ENCODE measurements at places on chromosomes 6 and 20.

DNA sequence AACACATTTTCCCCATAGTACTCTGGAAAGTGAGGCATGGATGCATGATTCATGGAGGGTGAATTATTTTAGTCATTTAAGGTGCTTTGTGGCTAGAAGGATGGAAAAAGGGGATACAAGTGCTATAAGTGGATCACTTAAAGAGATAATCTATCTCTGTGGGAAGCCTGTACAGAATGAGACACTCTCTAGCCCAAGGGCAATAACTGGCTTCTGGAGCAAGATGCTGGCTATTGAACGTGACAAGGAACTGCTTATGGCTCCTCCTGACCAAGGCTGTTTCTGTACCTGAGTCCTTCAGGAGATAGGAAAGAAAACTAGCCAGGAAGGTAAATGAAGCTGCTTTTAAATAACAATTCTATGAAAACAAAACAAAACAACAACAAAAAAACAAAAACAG is 590.7 kb downstream of the EYS start:
- DNase-seq: no peak

- no peak for DNase-seq
These were observed 137.0 kb downstream of the CEBPB start for GRCh38 chr20:50327666-50328065.

GRCh38 chr20:18056174-18057100 is 1.3 kb downstream of the OVOL2 start:
- no peak for DNase-seq

- DNase-seq: no peak
These were observed 86.6 kb downstream of the CD40 start for GRCh38 chr20:46204594-46205186.

DNA sequence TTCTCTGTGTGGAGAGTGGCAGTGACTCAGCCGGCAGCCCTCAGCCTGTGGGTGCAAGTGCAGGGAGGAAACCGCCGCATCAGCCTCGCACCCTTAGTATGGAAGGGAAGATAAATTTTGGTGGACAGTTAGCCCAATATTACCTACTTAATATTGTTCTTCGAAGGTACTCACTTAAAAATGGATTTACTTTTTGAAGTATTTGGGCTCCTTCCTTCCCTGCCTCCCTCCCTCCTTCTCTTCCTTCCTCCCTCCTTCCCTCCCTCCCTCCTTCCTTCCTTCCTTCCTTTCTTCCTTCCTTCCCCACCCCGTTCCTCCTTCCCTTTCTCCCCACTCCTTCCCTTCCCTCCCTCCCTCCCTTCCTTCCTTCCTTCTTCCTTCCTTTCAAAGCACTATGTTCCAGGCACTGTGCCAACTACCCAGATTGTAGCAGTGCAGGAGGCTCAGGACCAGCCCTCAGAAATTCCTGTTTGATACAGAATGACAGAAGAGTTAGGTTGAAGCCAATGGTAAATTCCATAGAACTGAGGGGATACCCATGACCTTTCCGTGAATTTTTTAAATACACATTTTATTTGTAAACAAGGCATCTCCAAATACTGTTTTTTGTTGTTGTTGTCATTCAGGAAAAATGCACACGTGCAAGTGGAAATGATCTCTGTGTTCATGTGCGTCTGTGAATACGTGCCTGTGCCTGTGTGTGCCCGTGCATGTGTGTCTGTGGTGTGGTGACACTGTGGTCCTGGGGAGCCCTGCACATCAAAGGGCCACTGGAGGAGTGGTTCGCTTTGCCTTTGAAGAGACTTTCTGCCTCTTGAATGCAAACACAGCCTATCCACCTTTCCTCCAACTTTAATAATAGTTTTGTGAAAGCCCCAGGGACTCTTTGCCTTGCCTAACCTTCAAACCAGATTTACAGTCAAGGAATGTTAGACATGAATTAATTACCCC is 141.7 kb downstream of the EDN3 start:
- DNase-seq: no peak

DNA sequence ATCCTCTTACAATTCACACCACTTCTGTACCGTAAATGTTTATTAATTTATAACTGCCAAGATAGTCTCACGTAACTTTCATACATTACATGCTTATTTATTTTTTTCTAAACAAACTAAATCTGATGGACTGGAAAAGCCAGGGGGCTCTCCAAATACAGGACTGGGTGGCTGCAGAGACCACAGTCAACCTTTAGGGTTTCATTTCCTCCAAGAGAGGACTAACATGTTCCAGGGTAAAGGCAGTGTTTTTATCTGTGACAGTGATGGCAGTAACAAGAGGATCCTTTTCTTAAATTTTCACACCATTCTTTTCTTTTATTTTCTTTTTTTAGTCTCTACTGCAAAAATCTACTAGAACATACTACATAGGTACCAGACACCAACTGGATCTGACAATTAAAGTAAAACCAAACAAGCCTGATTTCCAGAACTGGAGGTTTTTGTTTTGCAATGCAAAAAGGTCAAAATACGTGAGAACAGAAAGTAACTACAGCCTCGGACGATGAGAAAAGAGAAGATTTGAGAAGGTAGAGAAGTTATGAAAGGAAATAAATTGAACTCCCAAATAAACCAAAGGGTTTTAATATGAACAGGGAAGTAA is 1.2 kb downstream of the LMBRD1 start:
- DNase-seq: no peak

GRCh38 chr6:134315189-134315588 is 2.7 kb downstream of the SGK1 start:
- no peak for DNase-seq

DNA sequence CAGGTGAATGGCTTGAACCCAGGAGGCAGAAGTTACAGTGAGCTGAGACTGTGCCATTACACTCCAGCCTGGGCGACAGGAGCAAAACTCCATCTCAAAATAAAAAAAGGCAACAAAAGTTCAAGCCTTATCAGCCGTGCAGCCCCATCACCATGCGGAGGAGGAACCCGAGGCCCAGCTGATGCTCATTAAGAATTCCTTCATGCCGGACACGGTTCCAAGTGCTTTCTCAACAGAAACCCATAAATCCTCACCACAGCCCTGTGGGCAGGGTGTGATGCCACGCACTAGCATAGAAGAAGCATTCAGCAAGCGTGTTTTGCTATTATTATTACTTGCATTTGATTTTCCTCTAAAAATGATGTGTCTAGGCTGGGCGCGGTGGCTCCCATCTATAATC is 56.3 kb downstream of the PREX1 start:
- no peak for DNase-seq

DNA sequence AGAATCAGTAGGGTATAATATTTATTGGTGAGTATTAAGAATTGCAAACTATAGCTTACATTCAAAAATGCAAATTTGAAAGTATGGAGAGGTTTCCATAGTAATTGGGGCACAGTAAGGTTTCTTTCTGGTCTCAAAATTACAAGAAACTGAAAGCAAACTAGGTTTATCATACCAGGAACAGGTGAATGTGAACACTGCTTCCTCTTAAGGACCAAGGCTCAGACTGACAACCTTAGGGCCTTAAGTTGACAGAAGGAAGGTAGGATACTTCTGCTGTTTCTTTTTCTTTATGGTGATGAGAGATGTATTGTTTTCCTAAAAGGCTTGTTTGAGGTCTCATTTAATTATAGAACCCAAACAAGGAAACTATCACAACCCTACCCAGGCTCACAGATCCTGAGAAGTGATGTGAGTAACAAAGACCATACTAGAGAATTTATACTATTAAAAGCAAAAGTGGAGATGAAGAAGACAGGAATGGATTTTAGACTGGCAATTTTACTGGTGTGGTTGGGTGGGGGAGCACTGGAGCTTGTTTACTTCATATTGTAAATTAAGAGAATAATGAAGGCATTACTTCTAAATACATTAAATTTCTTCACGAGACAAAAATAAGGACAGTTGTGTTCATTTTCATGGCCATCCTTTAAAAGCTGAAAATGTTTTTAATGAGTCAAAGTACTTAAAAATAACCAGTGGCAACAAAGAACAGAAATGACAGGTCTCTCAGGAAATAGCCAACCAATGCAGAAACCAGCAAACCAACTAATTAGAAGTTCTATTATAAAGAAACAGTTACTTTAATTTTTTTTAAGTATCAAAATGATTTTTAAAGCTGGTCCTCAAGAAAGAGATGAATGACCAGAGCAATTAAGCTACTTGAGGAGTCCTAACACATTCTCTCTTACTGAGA is 21.3 kb downstream of the STAU1 start:
- no peak for DNase-seq

DNA sequence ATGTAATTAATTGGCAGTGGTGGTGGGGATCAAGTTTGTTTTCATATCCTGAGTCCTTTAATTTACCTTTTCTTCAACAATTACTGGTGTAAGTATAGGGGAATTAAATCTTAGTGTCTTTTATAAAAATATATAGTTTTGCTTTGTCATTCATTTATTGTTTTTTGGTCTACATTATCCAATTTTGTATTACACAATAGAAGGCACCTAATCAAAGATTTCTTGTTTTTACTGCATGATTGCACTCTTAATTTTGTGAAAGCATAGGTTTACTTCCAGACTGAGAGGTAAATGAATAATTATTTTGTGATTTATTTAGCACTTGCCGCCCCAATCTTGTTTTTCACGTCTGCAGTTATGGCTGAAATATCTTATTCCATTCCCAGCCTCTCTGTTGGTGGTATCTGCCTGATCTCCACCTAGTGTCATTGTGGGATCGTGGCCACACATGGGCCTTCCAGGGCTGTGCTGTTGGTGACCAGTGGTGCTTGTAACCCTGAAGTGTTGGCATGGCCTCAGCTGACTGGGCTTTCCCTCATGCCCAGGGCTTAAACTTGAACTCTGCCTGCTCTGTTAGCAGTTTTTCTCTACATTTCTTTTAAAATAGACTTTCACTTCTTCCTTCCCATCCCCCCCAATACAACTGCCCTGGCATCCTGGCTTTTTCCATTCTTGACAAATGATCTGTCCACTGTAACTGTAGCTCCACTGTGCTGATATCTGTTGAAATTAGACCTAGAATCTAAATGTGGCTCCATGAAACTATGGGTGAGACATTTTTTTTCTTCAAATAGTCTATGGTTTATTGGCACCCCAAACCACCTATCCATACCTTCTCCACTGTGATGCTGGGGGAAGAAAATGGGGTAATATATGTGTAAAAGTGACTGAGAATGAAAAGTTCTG is 24.8 kb downstream of the E2F3 start:
- no peak for DNase-seq

- no peak for DNase-seq
These were observed 405.5 kb downstream of the UTRN start for GRCh38 chr6:144690666-144691065.

- no peak for DNase-seq
These were observed 72.0 kb upstream of the GCM1 start for GRCh38 chr6:53220605-53221004.

DNA sequence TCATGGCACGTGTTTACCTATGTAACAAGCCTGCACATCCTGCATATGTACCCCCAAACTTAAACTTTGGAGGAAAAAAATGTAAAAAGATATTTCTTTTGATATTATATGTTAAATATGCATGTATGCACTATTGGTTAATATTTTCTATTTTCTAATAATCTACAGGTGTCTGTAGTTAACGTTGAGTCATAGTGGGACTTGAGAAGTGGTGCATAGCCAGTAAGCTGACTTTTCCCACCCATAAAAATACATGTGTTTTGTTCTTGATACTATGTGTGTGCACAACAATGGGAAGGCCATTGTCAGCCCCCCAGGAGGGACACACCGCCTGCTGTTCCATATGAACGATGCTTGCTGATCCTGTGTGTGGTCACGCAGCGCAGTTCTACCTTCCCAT is 49.1 kb downstream of the FAM120B start:
- DNase-seq: no peak

- DNase-seq: peak; percentile 74
These were observed at the start of gene CNKSR3 for GRCh38 chr6:154510144-154510905. Gene CNKSR3, minus strand, starts transcription at chr6:154510685. Its CDS starts 571 bp downstream, at chr6:154510114.

DNA sequence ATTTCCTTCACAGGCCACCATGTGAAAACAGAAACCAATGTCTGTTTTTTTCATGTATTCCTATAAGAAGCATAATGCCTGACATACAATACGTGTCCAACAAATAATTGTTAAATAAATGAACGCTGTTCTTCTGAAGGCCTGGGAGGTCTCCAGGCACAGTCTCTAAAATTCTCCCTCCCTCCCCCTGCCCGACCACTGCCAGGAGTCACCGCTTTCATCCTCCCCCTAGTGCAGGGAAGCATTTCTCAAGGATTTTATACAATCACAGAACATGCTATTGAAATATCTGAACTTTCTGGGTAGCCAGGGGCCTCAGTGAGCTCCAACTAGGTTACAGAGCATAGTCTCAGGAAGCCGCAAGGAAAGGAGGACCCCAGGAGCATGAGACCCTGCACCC is 95.3 kb downstream of the ZNF217 start:
- no peak for DNase-seq

GRCh38 chr20:60177080-60177479 is 218.9 kb downstream of the CDH26 start:
- no peak for DNase-seq

DNA sequence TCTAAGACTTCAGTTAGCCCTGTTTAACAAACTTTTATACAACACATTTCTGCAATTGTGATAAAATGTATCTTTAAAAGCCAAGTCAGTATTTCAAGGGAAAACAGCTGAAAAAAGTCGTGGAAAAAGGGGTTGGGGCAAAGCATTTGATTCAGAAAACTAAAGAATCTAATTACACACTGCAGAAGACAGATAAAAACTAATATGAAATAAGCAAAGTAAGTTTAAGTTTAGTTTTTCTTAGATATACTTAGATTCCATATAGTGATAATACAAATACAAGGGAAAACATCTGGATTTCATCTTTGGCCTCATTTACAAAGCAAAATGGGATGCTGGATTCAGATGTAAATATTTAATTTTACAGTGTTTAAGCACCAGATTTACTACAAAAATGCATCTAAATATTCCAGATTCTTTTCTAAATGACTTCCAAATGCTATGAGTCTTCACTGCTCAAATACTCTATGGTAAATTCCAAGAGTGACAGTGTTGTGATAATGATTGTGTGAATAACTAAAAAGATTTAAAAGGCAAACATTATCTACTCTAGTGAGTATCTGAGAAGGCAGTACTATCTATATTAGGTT is 1.5 kb upstream of the ADNP start:
- DNase-seq: no peak

GRCh38 chr6:156854466-156855161 is 77.4 kb downstream of the ARID1B start:
- no peak for DNase-seq

GRCh38 chr6:51675020-51675921 is 412.1 kb downstream of the PKHD1 start:
- DNase-seq: no peak

DNA sequence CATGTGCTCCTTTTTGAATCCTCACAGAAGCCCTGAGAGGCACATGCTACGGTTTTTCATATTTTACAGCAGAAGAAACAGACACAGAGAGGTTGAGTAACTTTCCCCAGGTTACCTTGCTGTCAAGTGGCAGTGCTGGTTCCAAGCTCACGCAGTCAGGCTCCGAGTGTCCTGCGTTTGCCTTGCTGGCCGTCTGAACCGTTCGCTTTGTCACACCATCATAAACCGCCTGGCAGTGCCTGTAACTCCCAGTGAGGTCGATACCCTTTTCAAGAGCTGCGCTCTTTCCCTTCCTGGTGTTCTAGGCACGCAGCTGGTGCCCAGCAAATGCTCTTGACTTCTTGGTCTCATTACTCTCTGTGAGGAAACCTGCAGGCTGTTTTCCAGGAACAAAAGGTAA is 31.3 kb upstream of the KCNG1 start:
- DNase-seq: no peak

GRCh38 chr6:15553031-15553430 is 109.8 kb downstream of the DTNBP1 start:
- DNase-seq: no peak

All from HCEC 1CT (cell line).